ENCODE measurements at places on chromosomes 12 and 14.
A peak's percentile ranks its signal among the peaks of the same experiment; 100 is the strongest.

DNA sequence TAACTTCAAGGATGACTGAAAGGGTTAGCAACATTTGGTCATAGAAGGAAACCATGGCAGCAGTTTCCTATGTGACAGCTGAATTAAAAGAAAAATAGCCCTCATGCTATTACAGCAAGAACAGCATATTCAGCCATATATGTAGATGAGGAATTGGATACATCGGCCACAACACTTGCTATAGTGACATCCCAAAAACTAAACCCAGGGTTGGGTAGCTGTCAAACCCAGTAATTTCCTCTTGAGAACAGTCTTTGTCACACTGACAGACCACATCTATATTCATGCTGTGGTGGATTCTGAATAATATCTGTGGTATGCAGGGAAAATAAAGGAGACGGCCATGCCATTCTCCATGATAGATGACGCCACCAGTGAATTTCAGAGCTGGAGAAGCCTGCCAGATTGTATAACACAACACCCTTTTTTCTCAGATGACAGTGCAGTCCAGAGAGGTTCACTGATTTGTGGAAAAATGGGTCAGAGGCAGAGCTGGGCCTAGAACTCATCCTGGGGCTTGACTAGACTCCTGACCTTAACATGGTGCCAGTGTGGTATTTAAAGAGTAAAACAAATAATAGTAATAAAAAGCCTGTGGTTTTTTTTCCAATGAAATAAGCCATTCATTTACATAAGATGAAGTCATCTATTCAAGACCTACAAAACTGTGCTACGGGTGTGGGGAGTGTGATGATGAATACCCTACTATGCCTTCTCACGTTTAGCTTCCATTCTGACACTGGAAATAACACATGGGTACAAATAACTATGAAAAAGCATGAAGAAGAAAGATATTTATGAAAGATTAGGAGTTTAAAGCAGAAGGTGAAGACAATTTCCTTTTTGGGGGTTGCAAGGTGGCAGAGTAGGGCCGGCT is 32.3 kb downstream of the EFCAB11 start:
- peak; percentile 34 for DNase-seq

DNA sequence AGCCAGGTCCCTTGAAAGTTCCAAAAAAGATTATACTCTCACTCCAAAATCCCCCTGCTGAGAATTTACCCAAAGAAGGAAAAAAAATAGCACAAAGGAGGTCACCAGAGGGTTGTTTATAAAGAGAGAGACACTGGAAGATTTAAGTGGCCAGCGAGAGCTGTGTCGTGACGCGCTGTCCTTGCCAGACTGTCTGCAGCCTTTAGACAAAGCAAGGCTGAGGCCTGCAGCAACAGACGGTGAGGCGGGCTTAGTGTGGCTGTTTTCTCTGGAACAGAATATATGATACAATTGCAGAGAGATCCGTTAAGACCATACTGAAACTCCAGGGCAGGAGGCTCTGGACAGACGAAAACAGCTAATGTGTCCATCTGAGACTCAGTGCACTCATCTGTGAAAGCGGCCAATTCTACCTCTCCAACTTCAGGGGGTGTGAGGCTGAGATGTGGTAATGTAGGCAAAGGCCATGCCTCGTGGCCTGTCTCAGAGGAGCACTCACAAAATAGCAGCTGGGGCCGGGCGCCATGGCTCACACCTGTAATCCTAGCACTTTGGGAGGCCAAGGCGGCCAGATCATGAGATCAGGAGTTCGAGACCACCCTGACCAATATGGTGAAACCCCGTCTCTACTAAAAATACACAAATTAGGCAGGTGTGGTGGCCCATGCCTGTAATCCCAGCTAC is 36.2 kb downstream of the ANAPC7 start:
- no peak for DNase-seq

DNA sequence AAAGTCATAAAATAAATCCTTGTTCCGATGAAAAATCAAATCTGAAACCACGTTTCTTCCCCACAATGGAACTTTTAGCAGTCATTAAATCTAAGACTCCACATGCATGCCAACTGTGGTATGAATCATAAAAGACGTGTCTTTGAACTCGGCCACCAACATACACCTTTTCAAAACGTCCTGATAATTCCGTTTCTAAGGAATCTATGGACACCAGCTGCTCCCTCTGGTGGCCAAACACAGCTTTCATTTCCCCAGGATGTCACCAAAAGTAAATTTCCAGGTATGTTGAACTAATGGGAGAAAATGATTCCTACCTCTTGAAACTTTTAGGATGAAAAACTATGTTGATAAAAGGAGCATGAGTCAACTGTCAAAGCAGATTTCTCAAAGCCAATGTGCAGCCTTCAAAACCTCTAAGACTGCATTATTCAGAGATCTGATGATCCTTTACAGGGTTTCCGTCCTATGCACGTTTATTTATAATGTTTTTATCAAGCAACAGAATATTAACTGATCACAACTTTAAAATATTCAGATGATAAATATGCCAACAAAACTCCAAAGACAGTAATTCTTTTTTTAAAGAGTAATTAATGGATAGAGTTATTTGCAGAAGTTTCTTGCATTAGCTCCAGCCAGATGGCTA is 96.2 kb downstream of the CIT start:
- DNase-seq, result peak; percentile 29

DNA sequence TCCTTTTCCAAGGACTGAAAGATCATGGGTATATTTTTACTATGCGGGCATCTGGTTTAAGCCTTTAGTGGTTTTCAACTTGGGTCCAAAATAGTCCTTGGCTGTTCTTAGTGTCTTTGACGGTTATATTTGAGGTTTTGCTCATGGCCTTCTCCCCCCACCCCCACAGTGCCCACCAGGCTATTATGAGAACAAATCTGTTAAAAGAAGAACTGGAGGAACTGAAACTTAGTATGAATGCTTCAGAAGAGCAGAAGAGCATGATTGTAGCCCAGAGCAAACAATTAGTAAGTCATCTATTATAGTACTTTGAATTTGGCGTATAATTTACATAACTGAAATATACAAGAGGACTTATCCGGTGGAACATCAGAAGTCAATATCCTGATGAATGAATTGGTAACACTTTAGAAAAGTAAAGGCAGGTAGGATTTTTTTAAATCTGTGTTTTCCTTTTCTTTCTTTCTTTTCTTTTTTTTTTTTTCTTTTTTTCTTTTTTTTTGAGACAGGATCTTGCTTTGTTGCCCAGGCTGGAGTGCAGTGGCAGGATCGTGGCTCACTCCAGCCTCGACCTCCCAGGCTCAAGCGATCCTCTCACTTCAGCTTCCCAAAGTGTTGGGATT is 71.8 kb upstream of the BCAT1 start:
- DNase-seq, result no peak

GRCh38 chr12:129337413-129337812 is 484.1 kb downstream of the GLT1D1 start:
- no peak for DNase-seq

DNA sequence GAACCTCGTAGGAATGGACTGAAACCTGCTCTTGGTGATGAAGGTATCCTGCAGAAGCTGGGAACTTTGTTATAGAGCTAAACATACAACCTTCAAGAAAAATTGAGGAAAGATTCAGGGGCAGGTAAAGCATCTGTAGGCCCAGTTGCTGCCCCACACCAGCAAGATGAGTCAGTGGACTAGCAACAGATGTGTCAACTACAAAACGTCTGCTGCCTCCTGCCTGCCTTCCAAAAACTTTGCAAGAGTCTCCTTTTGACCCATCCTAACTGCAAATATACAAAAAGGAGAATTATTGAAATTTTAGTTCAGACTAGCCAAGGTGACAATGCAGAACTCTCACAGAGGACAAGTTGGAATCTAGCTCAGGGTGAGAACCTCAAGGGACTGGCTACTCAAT is 60.9 kb upstream of the TMTC1 start:
- DNase-seq, result no peak

- no peak for DNase-seq
These were observed 120.4 kb downstream of the ETV6 start for GRCh38 chr12:11769723-11770514.

- DNase-seq, result no peak
These were observed 54.3 kb downstream of the CCDC85C start for GRCh38 chr14:99549684-99550083.

All from kidney epithelial cell (primary cell).